Activated CD4-positive, CD25-positive, alpha-beta regulatory T cell treated with anti-CD3 and anti-CD28 coated beads, Interleukin-2, amount 50 U/mL, for 16 hours (primary cell): ENCODE measurements at places on chromosomes 5 and 9.

- no peak for DNase-seq
These were observed 115.8 kb upstream of the LIFR start for GRCh38 chr5:38672059-38672788.

GRCh38 chr5:172562443-172562842, 78.6 kb upstream of the NEURL1B start:
- DNase-seq, result no peak

DNA sequence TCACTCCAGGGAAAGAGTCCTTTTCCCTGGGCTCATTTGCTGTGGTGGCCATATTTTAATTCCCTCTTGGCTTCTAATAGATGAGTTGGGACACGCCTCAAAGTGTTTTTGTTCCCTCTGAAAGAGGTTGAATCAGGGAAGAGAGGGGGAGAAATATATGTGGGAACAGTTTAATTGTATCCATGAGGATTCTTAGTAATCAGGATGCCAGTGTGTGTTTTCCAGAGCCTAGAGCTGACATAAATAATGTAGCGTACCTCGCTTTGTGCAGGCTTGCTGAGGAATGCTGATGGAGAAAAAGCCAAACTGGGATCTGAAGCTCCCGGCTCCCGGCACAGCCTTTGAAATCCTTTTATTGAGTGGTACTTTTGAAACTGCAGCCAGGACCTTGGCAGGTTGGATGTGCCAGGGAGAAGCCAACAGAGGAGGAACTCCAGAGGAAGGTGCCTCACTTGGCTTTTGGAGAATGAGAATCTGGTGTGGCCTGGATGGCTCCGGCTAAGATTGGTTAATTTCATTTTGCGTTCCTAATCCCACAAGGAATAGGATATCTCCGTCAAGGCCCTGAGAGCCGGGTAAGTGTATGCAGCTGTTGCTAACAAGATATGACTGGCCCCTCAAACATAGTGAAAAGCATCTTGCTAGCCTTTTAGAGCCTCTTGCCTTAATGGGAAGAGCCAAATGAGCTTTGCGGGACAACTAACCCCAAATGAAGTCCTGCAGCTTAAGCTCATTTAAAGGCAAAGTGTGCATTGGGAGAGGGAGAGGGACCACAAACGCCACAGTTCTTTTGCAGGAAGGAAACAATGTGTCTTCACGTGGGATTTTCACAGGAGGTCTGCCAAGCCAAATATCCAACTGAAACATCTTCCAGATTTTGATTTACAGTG, 471.1 kb upstream of the WWC1 start:
- no peak for DNase-seq

DNA sequence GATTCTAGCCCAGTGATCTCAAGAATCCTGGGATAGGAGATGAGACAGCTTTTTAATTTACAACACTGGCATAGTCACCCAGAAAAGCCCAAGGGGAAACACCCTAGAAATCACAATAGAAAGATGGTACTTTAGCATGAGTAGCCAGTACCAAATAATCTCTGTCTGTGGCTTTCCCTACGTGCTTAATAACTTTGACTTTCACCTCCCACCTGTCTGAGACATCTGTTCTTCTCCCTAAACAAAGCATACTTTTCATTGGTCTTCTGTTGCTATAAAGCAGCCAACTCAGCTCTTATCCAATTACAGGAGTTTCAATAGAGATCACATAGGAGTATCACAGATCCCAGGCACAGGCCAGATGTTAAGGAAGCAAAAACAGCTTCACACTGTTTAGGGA, 10.4 kb downstream of the MARCHF3 start:
- no peak for DNase-seq

GRCh38 chr5:95070453-95070852, 214.4 kb downstream of the MCTP1 start:
- no peak for DNase-seq

GRCh38 chr9:38643815-38644173, 23.4 kb upstream of the ANKRD18A start:
- no peak for DNase-seq

- DNase-seq, result no peak
These were observed 220.8 kb downstream of the SNX18 start for GRCh38 chr5:54738118-54738972.

GRCh38 chr9:69456201-69456600, 131.2 kb downstream of the ENTREP1 start:
- no peak for DNase-seq

DNA sequence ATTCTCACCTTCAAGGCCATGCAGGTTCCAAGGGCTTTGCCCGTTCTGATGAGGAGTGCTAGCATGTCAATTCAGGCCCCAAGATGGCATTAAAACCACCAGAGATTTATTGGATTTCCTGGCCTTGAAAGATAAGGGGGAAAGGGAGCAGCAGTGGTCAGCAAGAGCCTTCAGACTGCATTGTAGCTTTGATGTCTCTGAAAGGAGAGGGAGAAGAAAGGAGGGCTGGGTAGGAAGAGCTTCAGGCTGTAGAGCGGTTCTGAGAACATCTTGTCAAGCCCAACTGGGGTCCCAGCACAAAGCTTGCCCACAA, 41.8 kb upstream of the FGF1 start:
- no peak for DNase-seq

GRCh38 chr9:134434894-134435506, 108.7 kb downstream of the RXRA start:
- DNase-seq, result no peak

- no peak for DNase-seq
These were observed 176.7 kb downstream of the NTRK2 start for GRCh38 chr9:84845956-84846900.

DNA sequence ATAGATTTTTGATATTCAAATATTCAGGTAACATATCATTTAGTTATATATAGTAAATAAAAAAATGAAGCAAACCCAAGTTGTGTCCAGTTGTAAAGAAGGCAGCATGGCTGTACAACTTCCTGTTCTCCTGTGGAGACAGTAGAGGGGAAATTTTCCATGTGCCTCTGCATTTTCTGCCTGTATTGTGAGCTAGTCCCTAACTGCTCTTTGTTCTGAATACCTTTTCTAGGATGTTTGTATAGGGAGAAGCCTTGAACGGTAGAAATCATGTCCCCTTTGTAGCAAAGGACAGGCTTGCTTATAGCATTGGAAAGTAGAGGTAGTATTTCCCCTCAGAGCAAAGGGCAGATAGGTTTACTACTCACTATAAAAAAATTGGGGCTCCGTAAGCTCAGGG, 13.3 kb upstream of the RPS23 start:
- no peak for DNase-seq

GRCh38 chr5:42991404-42992087, 48.6 kb downstream of the ANXA2R start:
- no peak for DNase-seq

- no peak for DNase-seq
These were observed 67.1 kb downstream of the DAPK1 start for GRCh38 chr9:87564791-87565241.

GRCh38 chr9:37034305-37034937, 353 bp upstream of the PAX5 start:
- DNase-seq, result no peak

DNA sequence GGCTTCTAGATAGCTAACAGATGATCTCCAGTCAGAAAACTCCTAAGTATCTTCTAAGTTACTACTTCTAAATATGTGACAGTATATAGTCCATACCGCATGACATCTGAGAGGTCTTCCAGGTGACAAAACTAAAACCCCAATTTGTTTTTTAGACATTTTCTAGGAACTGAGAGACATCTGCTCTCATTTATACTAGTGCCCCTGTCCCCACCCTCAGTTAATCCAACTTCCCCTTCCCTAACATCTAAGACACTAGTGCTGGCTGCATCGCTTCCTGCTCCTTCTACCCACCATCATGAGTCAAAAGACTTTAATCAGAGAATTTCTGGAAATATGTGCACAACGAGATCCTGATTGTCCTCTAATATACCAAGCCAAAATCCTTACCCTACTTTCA, 37.9 kb downstream of the FBXW11 start:
- no peak for DNase-seq

DNA sequence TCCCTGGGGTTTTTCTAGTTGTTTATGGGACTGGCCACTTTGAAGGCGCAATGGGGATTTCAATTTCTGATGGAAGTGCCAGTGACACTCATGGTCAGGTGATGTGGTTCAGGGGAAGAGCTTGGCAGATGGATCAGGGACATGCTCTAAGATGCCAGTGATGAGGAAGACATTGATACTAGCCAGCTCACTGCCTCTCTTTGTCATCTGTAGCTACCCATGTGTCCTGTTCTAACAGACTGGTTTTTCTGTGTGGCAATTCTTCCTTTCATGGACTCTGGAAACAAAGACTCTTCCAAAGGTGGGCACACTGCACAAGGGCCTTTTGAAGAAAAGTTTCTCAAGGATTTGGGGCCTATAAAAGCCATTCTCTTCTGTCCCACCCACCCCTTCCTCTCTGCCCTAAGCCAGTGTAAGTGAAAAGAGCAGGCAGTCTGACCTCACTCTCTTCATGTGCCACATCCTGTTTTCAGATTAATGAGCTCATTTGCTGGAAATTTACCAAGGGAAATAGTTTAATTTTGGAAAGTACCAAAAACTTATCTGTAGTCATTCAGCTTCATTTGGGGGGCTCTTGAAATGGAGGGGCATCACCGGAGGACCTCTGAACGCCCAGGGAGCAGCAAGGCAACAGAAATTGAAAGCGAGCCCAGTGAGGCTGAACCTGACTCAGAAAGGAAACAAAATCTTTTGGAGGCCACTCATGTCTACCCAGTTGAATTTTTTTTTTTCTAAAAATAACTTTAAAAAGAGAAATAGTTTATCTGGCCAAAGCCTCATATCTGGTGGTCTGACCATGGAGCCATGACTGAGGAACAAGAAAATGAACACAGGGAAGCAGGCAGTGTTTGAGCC, 4.9 kb upstream of the TRAF1 start:
- no peak for DNase-seq

GRCh38 chr5:37723162-37723961, 116.5 kb downstream of the GDNF start:
- DNase-seq, result no peak

DNA sequence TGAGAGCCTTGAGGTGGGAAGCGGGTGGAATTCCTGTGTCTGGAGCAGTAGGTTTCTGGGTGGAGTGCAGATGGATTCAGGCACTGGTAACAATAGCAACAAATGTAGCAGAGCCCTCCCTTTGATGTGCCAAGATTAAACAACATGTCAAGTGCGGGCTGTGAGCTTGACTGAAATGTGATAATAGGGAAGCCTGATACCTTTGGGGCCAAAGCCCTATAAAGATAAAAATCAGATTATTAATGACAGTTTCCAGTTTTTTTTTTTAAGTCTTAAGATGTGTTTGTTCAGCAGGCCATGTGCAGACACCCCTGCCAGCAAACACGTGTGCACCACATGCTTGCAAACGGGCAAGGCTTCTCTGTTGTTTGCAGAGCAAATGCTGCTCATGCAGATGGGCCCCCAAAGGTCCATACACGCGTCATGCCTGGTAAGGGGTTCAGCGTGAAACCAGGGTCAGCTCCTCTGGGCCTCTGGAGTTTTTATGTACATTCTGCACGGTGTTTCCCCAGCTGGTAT, 193.2 kb downstream of the GADD45G start:
- no peak for DNase-seq

DNA sequence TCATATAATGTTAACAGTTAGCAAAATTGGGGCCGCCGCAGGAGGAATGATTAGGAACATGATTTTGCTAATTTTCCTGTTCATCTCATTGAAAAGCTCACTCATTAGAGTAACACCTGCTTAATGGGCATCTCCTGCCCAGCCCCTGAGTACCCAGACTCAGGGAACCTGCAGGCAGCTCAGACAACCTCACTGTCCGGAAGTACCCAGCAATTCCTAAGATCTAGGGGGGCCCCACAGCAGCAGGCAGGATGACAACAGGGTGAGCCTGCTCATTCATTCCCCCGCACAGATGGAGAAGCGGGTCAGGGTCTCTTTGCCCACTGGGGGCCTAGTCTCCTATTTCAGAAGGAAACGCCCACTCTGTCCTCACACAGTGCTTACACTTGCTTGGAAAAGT, 12.6 kb downstream of the FAM78A start:
- no peak for DNase-seq
